ENCODE measurements at places on chromosomes 1 and 21.

GRCh38 chr1:87612956-87613355 is 284.3 kb downstream of the LMO4 start:
- DNase-seq = no peak

GRCh38 chr1:205590777-205591513 is 40.9 kb downstream of the ELK4 start:
- DNase-seq = no peak

- DNase-seq = no peak
These were observed 5.4 kb downstream of the GADD45A start for GRCh38 chr1:67690411-67690810.

GRCh38 chr1:114458237-114458777 is 52.7 kb downstream of the TRIM33 start:
- DNase-seq = no peak

DNA sequence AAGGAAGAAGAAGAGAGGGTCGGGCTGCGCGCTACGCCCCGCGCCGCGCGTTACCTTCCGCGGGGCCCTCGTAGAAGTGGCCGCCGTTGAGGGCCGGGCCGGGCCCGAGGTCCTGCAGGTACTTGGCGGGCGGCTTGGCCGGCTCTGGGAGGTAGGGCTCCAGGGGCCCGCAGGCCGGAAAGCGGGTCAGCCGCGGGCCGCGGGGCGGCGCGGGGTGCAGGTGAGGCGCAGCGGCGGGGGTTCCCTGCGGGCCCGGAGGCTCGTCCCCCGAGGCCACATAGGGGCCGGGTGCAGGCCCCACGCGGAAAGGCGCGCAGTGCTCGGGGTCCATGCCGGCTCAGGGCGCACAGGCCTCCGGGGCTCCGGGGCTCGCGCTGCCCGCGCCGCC is 196 bp downstream of the ALX3 start:
- no peak for DNase-seq

GRCh38 chr1:119805247-119805646 is 6.0 kb downstream of the REG4 start:
- no peak for DNase-seq

DNA sequence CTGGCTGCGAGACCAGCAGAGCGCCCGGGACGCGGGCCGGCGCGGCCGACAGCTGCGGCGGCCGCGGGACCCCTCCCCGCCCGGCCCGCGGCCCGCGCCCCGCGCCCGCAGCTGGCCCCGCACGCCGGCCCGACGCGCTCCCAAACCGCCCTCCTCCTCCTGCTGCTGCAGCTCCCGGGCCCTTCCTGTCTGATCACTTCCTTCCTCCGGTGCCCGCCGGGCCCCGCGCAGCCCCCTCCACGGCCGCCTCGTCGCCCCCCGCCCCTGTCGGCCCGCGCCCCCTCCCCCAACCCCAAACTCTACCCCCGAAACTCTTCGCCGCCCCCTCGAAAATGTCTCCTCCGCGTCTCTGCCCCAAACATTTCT is 594 bp downstream of the LUZP1 start:
- no peak for DNase-seq

DNA sequence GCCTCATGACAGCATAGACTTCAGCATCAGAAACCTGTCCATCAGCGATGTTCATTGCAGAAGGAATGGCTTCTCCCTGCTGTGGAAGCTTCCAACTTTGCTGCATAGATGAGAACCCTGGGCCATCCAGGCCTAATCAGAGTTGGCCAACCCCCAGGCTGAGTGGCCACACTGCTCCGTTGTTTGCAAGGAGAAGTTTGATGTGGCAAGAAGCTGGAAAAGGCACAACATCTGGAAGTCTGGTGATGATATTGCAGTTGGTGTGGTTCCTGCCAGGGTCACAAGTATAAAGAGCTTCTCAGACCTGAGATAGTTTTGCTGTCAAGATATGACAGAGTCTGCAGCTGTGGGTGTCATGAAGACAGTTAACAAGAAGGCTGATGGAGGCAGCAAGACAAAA is 41.2 kb downstream of the RHOU start:
- DNase-seq = no peak

- DNase-seq = peak; percentile 36
These were observed 229.7 kb upstream of the TMEM51 start for GRCh38 chr1:14923727-14924452.

GRCh38 chr21:23507501-23507900 is 2099.8 kb downstream of the MRPL39 start:
- no peak for DNase-seq

DNA sequence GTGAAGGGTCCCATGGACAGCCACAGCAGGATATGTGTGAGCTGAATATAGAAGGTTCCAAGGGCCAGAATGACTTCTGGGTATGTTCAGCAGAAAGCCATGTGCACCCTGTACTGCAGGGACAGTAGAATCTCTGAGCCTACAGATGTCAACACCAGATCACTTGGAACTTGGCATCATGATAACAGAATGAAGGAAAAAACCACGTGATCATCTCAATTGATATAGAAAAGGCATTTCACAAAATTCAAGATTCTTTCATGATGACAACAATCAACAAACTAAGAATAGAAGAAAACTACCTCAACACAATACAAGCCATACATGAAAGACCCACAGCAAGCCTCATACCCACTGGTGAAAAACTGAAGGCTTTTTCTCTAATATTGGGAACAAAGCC is 885 bp upstream of the KRTAP12-2 start:
- DNase-seq = no peak

GRCh38 chr1:220529521-220530020 is 1.6 kb downstream of the MARK1 start:
- DNase-seq = no peak

GRCh38 chr1:41618066-41618825 is 133.8 kb upstream of the EDN2 start:
- DNase-seq = no peak

DNA sequence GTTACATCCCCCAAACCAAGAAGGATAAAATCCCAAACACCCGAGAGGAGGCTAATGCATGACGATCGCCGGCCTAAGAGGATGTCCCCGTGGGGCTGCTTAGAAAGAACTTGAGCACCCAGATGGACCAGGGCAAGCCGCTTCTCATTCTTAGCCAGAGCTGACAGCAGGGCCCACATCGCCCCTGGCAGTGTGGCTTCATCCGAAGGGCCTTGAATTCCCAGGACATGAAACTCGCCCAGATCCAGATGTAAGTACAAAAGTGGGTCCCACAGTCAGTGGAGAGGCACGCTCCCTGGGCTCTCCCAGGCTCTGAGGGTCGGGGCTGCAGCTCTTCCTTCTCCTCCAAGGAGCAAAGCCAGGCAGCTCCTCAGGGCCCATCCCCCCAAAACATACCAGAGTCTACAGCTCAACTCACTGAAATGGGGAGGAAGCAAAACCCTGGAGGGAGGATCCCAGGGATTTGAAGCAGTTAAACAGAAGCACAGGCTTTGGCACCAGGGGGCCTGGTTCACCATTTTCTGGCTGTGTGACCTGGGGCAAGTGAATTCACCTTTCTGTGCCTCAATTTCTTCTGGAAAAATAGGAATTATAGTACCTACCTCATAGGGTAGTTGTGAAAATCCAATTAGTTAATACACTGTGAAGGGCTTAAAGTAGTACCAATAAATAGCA is 85.6 kb downstream of the MAN1C1 start:
- no peak for DNase-seq

DNA sequence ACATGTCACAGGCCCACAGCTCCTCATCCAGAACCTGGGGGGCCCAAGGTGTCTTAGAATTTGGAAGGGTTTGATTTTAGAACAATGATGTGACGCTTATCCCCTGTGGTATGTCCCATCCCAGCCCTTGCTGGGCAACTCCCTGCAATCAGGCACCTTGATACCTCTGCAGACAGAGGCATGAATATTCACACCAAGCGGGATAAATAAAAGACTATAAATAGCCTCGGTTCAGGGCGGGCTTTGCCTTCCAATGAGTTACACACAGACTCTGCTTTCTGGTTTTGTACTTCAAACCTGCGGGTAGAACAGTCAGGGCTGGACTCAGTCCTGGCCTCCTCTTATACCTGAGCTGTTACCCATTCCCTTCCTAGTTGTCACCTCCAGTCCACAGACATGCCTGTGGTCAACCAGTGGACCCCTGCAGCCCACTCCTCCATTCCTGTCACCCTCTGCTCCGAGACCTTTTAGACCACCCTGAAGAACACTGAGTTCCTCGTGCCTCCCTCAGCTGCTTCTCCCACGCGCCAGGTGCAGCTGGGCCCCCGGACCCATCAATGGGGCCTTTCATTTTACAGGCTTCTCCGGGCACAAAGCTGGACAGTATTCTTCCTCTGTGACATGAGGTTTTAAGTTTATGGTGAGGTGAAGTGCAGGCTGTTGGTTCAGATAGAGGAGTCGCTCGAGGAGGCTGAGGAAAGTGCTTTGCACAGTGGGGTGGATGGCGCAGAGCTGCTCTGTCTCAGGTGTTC is 120.1 kb upstream of the TNR start:
- DNase-seq = no peak

- no peak for DNase-seq
These were observed 217.6 kb downstream of the SDCCAG8 start for GRCh38 chr1:243473227-243474135.

DNA sequence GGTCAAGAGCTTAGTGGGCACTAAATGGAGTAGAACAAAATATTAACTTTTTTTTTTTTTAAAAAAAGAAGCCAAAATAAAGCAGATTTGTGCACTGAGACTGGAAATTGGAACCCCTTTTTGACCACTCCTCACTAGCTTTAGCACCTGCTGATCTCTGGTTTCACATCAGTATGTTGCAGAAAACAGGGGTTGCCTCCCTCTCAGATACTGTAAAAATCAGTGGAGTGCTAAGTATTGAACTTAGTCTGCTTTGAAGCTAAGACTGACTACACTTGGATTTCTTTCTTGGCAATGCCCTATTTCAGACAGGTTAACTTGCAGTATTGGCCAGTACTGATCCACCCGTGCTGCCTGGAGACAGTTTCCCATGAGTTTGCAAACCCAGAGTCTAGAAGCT is 2.7 kb upstream of the KIAA0040 start:
- DNase-seq = no peak

GRCh38 chr21:42518215-42518614 is 4.6 kb downstream of the SLC37A1 start:
- no peak for DNase-seq

DNA sequence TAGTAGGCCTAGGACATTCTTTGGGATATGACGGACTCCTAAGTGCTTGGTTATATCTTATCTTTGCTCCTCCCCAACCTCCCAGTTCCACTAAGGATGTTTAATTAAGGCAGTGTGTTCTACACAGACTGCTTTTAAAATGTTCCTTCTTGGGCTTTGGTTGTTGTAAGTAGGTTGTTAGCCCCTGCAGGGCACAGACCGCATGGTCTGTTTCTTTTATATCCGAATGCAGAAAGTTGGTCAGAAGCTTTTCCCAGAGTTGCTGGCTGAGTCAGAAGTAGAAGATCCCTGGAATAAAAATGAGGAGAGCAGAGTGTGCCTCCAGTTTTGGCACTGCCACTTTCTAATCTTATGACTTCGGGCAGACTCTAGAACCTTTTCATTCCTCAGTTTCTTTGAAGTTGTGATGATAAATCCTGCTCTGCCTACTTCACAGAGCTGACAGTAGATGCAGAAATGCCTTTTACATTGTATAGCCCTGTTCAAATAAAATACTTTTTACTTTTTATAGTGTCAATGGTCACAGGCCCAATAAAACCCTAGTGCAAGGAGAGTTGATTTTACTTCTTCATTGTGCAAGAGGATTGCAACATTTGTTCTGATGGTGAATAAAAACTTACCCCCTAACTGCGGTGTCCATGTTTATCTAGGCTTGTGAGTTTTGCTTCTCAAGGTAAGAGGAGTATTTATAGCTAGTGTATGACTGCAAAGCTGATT is 18.4 kb downstream of the FMN2 start:
- no peak for DNase-seq

DNA sequence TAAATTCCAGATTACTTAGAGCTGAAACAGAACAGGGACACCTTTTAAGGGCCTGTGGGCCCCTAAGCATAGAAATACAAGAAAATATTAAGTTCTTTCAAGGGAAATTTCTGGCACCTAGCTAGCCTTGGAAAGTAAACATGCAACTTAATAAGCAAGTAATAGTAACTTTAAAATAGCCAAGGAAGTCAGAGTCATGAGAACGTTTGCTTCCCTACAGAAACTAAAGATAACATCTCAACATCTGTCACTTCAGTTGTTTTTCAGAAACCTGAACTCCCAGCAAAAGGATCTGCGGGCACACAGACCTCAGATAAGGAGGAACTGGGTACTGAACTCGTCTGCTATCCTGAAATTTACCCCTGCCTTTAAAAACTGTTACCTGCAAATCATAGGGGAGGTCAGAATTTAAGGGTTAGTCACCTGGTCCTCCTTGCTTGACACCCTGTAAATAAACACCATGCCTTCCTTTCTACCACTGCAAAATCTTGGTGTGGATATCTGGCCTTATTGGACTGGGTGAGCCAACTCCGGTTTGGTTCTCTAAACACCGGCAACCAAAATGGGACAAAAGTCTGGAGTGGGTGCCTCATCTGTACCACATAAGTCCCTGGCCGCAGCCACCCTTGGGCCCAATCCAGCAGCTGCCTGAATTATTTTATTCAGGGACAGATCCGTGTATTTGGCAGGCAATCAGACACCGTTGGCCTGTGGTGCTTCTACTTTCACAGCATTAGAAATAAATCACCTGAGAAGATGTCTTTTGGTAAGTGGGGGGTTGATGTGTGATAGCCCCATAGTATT is 27.9 kb downstream of the NRDC start:
- no peak for DNase-seq

- no peak for DNase-seq
These were observed 59.9 kb upstream of the QSOX1 start for GRCh38 chr1:180094705-180095295.

GRCh38 chr1:241648159-241648558 is 3.9 kb upstream of the WDR64 start:
- no peak for DNase-seq

- no peak for DNase-seq
These were observed at the start of gene PIGR for GRCh38 chr1:206946261-206946660. TSS of gene PIGR (minus strand) at chr1:206946466. CDS start at chr1:206940531, 5,935 bp downstream.

DNA sequence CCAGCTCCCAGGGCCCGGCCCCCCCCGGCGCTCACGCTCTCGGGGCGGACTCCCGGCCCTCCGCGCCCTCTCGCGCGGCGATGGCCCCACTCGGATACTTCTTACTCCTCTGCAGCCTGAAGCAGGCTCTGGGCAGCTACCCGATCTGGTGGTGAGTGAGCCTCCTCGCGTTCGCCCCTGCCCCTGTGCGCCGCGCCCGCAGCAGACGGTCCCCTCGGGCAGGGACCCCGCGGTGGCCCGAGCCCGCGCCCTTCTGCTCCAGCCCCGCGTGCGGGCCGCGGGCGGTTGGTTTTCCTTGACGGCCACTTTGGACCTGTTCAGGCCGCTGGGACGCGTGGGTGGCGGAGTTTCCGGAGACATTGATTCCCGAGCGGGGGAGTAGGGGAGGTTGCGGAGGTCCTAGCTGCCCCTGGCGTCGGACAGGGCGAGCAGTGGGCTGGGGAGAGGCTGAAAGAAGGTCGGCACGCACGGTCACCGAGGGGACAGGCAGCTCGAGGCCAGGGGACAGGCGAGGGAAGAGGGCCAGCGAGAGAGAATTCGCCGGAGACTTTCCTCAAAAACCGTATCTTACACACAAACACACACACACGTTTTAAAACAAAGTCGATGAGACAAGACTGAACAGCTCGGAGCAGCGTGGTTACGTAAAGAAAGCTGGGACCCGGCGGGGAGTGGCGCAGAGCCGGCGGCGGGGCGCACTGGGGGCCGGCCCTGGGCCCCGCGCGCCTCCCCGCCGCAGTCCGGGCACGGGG is 427 bp downstream of the WNT3A start:
- DNase-seq = peak; percentile 9

- DNase-seq = no peak
These were observed 959 bp upstream of the SDC3 start for GRCh38 chr1:30909365-30910068.

- no peak for DNase-seq
These were observed at the start of the genes LEPR and LEPROT for GRCh38 chr1:65420590-65421350. TSS of gene LEPR (plus strand) at chr1:65420668. CDS start at chr1:65565566, 144,898 bp downstream. TSS of gene LEPROT (plus strand) at chr1:65420668. CDS start at chr1:65420725, 57 bp downstream.

Measured in activated T-cell treated with anti-CD3 and anti-CD28 coated beads, Interleukin-2, amount 50 U/mL, for 1 hour (primary cell).